ENCODE measurements at places on chromosomes 7 and 10.

GRCh38 chr7:55396233-55396785, 31.2 kb downstream of the LANCL2 start:
- no peak for DNase-seq

GRCh38 chr7:119571666-119572065, 701.3 kb upstream of the KCND2 start:
- DNase-seq, result no peak

- DNase-seq, result no peak
These were observed 287.5 kb upstream of the KLF14 start for GRCh38 chr7:131021460-131021859.

- no peak for DNase-seq
These were observed 145.4 kb downstream of the SNX10 start for GRCh38 chr7:26437003-26437532.

DNA sequence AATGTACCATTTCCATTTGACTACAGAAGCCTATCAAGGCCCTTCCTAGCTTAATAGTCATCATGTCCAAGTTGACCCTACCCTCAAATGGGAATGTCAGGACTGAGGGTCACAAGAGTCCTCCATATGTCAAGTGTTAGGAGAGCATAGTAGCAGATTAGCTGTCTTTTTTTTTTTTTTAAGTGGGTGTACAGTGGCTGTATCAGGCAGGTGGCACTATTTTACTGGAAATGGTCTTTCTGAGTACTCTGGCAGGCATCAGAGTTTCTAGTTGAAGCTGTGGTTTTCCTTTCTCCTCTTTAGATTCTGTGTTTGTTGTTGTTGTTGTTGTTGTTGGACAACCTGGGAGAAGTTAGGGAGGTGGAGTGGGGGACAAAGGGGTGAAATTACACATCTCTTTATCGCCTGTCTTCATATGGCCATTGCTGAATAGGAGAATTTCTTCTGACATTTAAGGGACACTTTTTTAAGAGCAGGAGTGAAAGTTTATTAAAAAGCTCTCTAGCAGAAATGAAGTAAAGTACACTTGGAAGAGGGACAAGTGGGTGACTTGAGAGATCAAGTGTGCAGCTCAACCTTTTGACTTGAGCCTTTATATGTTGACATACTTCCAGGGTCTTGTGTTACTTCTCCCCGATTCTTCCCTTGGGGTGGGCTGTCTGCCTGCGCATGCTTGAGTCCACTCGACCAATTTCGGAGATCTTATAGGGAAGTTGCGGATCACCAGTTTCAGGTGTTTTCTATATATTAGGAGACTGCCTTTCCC, 104.1 kb upstream of the FOXP2 start:
- no peak for DNase-seq

GRCh38 chr10:79407811-79408795, 37.3 kb downstream of the ZCCHC24 start:
- DNase-seq, result no peak

DNA sequence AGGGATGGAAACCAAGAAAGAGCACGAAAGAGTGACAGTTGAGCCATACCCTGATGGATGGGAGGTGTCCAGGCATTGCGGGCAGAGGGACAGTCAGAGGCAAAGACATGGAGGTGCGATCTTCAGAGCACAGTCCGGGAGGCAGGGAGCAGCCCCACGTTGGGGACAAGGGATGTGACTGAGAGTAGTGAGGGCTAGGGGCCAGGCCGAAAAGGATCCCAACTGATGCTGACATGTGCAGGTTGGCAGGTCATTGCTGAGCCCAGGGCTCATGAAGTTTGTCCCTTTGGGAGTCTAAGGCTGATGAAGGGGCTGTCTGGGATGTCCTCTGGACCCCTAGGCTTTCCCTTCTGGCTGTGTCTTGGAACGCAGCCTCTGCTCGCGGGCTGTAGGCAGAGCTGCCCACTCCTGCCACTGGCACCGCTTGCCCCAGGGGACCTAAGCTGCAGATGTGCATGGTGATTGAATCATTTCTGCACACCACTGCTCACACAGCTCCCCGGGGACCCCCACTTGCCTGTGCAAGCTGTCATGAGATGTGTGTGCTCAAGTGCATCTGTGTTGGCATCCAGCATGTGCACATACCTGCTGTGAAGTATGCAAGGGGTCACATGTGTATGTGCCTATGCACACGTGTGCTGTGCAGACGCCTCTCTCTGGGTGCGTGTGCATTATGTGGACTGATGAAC, 125.1 kb downstream of the ZMIZ1 start:
- DNase-seq, result no peak

- no peak for DNase-seq
These were observed 73.8 kb downstream of the IQUB start for GRCh38 chr7:123460616-123461015.

DNA sequence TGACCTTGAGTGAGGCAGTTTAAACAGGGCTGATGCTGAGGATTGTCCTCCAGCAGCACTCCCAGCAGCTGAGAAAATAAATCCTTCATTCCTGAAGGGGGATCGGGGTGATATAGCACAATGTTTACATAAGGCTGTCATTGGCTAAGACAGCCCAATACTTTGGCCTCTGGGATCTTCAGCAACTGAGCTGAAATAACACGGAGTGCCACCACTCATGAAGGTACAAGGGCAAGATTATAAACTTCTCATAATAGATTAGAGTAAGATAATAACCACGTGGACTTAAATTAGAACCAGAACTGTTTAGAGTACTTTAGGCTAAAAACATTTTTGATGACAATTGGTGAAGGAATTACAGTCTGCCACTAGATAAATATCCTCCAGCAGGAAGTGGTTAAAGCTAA, 70.0 kb upstream of the PAPSS2 start:
- DNase-seq, result no peak

GRCh38 chr7:111833466-111833865, 271.2 kb upstream of the IMMP2L start:
- no peak for DNase-seq

DNA sequence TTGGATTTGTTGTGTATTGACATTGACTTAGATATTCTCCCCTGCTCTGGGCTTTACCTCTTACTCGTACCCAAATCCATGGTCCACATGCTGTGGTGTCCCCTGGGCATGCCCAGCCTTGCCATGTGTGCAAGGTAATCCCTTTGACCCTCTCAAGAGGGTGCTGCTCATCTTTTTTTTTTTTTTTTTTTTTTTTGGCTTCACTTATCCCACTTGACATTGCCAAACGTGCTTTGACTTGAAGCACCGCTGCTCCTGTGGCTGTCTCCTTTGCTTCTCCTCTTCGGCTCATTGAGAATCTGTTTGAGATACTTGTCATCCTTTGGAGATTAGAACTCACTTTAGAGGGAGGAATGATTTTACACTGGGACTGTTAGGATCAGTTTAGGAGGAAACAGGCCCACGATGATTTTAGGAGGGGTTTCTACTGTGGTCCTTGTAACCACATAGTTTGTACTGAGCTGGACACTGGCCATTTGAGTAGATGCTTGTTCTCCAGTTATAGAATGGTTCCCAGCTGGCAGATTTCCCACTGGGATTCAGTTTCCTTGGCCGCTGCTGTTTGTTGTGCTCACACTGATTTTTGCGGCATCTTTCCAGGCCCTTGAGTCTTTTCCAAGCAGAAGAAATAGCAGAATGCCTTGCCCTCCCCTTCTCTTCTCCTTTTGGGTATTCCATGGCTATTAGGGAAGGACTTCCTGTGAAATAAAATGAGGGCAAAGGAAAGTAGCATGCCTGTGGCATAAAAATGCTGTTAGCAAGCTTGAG, 184.8 kb downstream of the AUTS2 start:
- no peak for DNase-seq

DNA sequence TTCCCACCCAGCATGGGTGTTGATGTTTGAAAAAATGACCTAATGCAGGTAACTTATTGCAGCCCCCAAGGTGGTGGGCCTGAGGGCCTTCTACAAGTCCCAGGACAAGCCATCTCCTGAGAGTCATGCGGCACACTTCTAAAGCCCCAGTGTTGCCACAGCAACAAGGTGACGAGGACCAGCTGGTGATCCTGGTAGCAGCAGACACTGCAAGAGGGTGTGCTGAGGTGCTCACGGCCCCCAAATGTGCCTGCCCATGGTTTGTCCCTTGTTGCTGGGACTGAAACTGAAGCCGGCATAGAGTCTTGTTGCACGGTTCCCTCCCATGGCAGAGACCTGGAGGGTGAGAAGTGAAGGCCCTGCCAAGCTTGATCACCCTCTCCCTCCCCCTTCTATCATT, 333.2 kb upstream of the MGMT start:
- DNase-seq, result no peak

- DNase-seq, result no peak
These were observed 62.8 kb downstream of the EGFR start for GRCh38 chr7:55081472-55082227.

DNA sequence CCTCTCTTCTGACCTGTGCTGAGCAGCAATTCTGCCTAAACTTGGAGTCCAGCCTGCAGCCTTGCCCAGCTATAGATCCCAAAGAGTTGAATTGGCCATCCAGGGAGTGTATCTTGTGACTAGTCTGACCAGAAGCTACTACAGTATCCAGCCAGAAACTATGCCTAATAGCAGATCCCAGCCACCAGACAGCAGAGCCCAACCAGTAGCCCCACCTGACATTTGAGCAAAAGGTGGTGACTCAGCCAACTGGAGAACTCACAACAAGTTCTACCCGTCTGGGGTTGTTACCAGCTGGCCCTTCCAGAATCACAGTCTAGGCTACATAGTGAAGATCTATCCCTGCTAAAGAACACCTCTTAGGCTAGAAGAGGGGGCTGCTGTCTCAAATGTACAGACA, 315.0 kb downstream of the CRPPA start:
- no peak for DNase-seq

GRCh38 chr10:73136627-73137026, 26.4 kb downstream of the NUDT13 start:
- no peak for DNase-seq

- no peak for DNase-seq
These were observed 14.5 kb downstream of the BEND7 start for GRCh38 chr10:13514296-13514695.

DNA sequence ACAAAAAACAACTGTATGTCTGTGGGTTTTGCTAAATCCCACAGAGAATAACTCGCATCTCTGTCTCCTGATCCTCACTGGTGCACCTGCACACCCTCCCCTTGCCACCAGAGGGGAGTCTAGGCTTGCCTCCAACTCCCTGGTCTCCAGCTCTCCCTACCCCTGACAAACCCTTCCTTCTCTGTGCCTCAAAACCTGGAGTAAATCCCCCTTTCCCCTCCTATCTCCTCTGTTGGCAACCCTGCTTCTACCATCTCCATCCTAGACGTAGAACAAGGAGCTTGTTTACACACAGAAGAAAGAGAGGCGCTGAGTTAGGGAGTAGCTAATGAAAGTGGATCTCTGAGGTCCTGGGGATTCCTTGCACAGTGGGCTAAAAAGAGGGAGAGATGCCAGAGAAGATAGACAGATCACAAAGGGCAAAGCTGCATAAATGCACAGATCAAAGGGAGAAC, 6.0 kb downstream of the MBLAC1 start:
- DNase-seq, result no peak

DNA sequence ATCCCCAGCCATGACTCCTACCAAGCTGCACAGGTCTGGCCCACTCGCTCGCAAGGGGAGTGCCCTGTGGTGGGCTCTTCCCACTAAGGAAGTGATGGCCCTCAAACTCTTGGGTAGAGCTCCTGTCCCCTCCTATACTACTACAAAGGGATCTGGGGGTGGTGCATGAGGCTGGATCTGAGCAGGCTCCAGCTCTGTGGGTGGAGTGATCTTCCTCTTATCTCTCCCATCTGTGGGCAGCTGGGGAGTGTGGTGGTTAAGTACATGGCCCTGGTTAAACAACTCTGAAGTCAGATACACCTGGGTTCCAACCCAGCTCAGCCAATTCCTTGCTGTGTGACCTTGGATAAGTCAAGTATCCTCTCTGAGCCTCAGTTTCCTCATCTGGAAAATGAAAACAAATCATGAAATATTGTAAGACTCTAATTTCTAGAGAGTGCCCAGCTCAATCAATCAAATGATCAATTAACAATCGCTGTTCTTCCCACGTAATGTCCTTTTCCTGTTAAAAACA, 17.4 kb downstream of the DDIT4 start:
- DNase-seq, result peak; percentile 56

GRCh38 chr10:15791816-15792524, 68.3 kb downstream of the MINDY3 start:
- DNase-seq, result no peak

DNA sequence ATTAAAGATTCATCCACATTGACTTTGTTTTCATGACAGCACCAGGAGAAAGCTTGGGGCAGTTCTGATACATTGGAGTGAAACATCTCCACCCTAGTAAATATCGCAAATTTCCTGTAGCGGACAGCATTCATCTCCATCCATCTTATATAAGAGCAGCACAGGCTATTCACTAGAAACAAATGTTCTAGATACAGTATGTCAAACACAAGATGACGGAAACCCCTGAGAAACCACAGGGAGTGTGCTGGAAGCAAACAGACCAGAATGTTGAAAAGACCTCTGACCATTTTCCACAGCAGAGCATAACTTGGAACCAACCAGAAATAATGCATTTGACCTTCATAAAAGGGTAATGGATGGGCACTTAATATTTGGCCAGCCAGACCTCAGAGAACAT, 343.9 kb downstream of the SORCS1 start:
- DNase-seq, result no peak

DNA sequence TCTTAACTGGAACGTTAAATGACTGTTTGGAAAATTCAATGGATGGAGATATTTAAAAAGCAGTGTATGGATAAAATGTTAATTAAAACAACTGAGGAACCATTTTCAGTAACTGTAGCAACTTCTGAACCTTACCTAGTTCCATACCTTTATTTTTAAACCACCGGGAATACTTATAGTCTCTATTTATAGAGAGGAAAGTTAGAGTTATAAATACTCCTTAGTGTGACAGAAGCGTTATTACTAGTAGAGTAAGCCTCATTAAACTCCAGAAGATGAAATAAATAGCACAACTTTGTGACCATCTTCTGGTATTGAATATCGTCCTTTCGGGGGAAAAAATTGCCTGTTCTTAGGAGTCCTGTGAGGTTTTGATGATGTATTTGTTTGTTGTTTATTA, 114.9 kb downstream of the LCOR start:
- no peak for DNase-seq

DNA sequence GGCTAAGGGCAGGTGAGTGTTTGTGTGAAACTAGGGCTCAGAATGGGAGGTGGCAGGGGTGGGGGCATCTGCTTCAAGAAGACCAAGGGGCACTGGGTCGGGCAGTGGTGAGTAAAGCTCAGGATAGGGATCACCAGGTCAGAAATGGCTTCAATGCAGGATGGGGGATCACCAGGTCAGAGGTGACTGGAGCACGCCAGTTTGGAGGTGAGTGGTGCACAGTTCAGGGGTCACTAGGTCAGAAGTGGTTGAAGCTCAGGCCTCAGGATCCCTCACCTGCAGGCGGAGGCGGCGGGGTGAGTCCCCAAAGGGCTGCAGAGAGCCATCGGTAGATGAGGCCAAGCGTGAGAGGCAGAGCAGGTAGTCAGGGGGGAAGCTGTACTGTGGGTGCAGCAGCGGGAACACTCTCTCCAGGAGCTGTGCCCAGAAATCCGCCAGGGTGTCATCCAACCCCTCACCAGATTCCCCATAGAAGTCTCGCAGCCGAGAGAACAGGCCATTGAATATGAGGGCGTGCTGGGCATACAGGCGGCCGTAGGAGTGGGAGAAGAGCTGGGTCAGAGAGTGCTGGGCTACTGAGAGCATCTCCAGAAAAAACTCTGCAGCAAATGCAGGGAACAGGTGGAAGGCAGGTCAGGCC, 1.8 kb downstream of the GPC2 start:
- no peak for DNase-seq

- no peak for DNase-seq
These were observed 348.3 kb downstream of the GPR158 start for GRCh38 chr10:25522946-25523608.

GRCh38 chr7:80941208-80941758, 22.4 kb upstream of the SEMA3C start:
- DNase-seq, result no peak

GRCh38 chr10:132519382-132520176, 18.0 kb upstream of the INPP5A start:
- no peak for DNase-seq

All from hematopoietic multipotent progenitor cell (in vitro differentiated cells).